ENCODE measurements at places on chromosomes 4 and X.

- no peak for DNase-seq
Observed at GRCh38 chrX:137565921-137566745, at the start of gene ZIC3. ZIC3 (plus strand) TSS chrX:137566127; CDS start chrX:137566692, 565 bp downstream.

- no peak for DNase-seq
Observed at GRCh38 chr4:42296196-42296595, 101.1 kb upstream of the SHISA3 start.

- DNase-seq = no peak
Observed at GRCh38 chr4:85084371-85085094, 118.0 kb upstream of the WDFY3 start.

GRCh38 chrX:154373340-154374306, 811 bp downstream of the FLNA start:
- DNase-seq = no peak

DNA sequence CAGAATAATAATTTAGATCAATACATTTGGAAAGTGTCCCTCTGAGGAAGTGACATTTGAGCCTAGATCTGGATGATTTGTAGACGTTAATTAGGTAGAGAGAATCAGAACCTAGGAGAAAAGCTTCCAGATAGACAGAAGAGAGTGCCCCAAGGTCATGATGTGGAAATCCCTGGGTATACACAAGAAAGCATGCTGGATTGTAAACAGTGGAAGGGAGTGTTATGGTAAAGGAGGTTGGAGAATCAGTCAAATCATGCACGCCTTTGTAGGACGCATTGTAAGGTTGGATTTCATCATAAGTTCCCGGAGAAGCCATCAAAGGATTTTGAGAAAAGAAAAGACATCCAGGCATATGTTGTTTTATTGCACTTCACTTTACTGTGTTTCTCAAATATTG, 156.3 kb downstream of the PARM1 start:
- DNase-seq = no peak

- DNase-seq = no peak
Observed at GRCh38 chr4:161303551-161303950, 860.2 kb downstream of the FSTL5 start.

DNA sequence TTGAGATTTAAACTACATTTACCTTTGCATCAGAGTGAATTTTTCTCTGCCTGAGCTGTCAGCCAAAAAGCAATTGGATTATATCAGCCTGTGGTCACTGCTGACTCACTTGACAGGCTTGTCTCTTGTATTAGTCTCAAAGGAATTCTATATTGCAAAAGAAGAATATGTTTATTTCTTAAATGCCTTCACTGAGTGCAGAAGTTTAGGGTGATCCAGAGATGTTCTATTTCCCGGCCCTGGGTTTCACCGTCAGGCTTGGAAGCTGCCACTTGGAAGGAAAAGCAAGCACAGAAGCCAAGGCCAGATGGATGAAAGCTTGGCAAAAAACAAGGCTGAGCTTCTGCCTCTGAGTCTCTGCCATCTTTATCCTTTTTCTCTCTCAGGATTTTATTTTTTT, 80.9 kb downstream of the FAM114A1 start:
- no peak for DNase-seq

GRCh38 chr4:38665551-38666411, 1.8 kb downstream of the KLF3 start:
- DNase-seq = no peak

DNA sequence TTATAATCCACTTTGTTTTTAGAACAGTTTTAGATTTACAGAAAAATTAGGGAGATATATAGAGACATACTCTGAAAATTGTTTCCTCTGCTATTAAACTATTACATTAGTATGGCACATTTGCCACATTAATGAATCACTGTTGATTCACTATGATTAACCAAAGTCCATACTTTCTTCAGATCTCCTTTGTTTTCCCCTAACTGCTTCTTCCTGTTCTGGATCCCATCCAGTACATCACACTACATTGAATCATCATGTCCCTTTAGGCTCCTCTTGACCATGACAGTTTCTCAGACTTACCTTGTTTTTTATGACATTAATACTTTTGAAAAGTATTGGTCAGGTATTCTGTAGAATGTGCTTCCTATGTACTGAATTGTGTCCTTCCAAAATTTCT, 109.2 kb upstream of the EDNRA start:
- DNase-seq = no peak

DNA sequence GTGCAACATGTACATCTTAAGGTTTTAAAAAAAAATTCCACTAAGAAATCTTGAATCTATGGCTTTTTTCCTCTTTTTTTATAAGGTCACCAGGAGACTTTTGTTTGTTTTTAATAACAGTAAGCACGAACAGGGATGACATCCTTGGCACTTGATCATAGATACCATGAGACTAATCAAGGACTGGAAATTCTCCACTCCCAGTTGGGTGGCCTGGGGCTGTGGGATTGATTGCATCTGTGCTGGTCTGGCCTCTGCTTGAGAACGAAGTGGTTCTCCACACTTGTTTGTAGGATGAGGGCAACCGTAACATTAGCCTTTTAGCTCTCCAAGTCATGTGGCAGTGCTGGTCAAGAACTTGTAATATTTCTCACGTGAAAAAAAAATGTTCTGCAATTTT, 35.4 kb downstream of the SNX25 start:
- DNase-seq = no peak

GRCh38 chr4:28555866-28556265, 1695.2 kb downstream of the STIM2 start:
- no peak for DNase-seq

- no peak for DNase-seq
Observed at GRCh38 chrX:108735679-108736508, 469 bp downstream of the IRS4 start.

DNA sequence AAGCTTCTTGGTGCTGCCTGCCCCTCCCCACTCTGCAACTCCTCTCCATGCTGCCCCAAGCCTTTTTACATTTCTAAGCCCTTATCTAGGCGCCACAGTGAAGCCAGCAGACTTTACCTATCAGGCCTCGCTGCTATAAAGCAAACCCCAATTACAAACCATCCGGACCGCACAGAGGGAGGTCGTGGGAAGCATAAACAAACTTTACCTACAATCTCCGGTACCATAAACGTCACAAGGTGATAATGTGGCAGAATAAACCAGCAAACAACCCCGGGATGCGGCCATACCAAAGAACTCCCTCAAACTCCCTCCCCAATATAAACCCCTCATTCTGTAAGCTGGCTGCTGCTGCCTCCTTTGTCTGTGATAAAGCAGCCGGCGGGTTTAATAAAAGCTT, 54.0 kb upstream of the ZCCHC13 start:
- no peak for DNase-seq

DNA sequence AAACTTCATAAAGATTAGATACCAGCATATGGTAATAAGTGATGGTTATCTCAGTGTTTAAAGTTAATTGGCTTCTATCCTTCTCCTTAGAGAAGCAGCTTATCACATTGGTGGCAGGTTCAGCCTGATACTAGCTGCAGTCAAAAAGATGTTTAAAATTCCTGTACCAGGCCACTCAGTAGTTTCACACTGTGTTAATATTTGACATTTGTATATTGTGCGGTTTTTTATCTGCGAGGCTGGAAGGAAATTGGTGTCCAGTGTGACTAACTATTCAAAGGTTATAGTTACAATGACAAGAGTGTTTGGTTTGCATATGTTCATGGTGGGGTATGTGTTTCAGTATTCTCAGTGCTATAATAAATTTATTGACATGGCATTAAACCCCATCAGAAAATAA, 27.5 kb upstream of the TBC1D8B start:
- no peak for DNase-seq

DNA sequence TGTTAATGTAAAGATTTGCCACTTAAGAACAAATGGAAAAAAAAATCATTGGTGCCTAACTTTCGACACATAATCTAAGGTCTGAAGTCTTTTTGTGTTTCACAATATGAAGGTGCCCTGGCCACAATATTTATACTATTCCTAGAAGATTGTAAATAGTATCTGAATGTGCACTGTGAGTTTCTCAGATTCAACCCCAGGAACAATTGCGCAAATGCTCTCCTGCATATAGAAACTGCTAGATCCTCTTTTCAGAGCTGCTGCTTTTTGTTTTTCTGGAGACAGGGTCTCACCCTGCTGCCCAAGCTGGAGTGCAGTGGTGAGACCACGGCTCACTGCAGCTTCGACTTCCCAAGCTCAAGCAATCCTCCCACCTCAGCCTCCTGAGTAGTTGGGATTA, 480.1 kb upstream of the FTHL17 start:
- no peak for DNase-seq

GRCh38 chrX:55159551-55159950, 60.6 kb upstream of the PAGE5 start:
- no peak for DNase-seq

DNA sequence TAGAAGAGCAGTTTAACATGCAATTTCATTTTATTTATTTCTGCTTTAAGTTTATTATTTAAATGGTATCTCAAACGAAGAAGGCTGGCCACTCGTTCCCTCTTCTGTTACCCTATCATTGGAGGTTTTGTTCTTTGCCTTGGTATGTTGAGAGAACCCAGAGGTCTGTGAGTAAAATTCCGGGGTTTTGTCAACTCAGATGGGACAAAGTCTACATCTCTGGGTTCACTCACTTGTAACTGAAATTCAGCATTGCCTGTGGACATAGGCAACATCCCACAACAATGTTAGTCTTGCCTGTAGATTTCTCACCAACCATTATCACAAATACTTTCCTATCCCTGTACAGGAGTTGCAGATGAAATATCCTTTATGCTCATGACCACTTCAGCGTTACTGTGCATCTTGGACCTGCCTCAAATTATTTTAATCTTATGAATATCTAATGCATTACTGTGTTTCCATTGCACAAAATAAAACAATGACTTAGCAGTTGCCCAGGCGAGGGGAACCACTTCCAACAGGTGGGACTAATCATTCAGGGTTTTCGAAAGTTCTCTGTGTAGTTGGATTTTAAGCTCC, 33.5 kb upstream of the CD99 start:
- no peak for DNase-seq

All from activated T-helper 1 cell treated with Interleukin-2 at 50 U/mL for 16 hours (primary cell).